ENCODE measurements at places on chromosomes 11 and 22.

GRCh38 chr22:36467946-36468345 is 13.5 kb downstream of the TXN2 start:
- no peak for DNase-seq

- no peak for DNase-seq
Observed at GRCh38 chr11:65437436-65438227, 15.0 kb downstream of the NEAT1 start.

- DNase-seq = no peak
Observed at GRCh38 chr11:119990309-119991021, 147.4 kb downstream of the TRIM29 start.

DNA sequence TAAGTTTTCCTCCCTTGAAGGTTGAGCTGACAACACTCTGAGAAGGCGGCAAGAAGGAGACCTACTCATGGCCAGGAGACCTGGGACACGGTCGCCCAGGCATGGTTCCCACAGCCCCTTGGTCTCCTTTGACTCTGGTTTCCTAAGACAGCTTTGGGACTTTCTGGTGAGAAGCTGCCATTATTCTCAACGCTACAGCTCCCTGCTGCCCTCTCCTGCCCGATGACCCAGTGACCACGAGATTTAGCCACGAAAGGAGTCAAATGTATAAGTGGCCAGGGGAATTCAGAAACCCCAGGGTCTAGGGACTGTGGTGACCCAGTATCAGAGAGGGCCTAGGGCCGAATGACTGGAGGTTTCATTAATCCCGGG is 699 bp upstream of the SDF2L1 start:
- DNase-seq = no peak

DNA sequence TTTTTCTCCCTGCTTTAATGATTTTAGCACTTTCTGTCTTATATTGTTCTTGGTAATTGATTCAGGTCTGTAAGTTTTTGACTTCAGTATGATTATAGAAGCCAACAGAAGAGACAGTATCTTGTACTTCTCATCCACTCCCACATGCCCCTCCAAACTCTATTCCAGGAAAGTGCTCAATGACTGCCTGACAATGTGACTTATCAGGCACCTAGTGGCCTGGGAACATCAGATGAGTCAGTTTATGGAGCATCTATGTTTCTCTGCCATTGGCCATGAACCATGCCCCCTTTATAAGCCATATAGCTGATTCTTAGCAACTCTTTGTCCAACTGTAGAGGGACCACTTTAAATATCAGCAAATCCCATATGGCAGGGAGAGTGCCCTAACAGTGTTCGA is 179.2 kb upstream of the MTMR2 start:
- no peak for DNase-seq

- no peak for DNase-seq
Observed at GRCh38 chr22:23804781-23805291, 18.1 kb downstream of the SMARCB1 start.

- peak; percentile 56 for DNase-seq
Observed at GRCh38 chr11:33996498-33997454, 54.8 kb upstream of the CAPRIN1 start.
